ENCODE measurements at places on chromosomes 6 and 20. TPM values are rescaled to one million over a fixed set of nuclear protein-coding genes. Genes with fewer than 3 reads are reported as not detected.

- DNase-seq = no peak
Measured at GRCh38 chr6:100188754-100189153, 194.7 kb upstream of the MCHR2 start.

The PI3 gene
- total RNA-seq = not detected

The HCK gene
- total RNA-seq = 20.6 TPM

DNA sequence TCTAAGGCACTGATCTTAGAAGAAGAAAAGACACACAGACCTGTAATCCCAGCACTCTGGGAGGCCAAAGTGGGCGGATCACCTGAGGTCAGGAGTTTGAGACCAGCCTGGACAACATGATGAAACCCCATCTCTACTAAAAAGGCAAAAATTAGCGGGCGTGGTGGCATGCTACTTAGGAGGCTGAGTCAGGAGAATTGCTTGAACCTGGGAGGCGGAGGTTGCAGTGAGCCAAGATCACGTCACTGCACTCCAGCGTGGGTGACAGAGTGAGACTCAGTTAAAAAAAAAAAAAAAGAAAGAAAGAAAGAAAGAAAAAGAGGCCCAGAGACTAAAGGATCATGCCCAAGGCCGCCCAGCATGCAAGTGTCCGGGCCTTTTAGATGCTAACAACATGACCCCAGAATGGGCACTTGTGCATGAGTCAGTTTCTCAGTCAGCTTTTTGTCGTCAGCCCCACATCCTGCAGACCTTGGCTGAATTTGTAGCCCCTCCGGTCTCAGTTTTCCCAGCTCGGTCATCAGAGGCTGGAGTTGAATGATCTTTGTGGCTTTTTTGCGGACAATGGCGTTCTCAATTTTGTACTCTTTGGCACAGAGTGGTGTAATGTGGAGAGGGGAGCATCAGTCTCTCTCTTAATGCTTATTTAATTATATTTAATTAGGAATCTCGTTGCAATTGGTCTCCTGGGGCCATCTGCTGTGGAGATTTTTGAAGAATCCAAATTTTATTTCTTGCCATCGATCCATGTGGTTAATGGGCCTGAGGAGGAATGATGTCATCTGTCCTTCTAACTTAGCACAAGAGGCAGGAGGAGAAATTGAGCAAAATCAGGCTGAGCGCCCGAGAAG lies 30.6 kb upstream of the APCDD1L start:
- DNase-seq = no peak

GRCh38 chr6:44127186-44128019 lies at the start of the genes MRPL14 and TMEM63B:
Gene MRPL14 (minus strand): TSS chr6:44127452. CDS start chr6:44116611, 10,841 bp downstream.
Gene TMEM63B (plus strand): TSS chr6:44127554. CDS start chr6:44134585, 7,031 bp downstream.
- peak; percentile 93 for DNase-seq

DNA sequence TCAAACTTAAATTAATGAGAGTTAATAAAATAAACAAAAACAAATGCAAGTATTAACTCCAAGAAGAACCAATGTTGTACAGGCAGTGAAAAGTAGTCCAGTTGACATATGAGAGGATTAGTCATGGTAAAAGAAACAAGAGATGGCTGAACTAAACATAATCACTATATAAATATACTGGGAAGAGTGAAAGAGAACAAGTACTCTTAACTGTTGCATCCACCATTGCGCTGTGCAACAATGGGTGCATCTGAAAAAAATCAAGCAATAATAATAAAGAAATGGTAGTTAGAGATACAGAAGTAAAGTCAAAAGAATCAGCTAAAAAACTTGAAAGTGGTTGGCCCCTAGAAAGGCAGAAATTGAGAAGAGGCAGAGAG lies 16.6 kb downstream of the HLA-F start:
- no peak for DNase-seq

DNA sequence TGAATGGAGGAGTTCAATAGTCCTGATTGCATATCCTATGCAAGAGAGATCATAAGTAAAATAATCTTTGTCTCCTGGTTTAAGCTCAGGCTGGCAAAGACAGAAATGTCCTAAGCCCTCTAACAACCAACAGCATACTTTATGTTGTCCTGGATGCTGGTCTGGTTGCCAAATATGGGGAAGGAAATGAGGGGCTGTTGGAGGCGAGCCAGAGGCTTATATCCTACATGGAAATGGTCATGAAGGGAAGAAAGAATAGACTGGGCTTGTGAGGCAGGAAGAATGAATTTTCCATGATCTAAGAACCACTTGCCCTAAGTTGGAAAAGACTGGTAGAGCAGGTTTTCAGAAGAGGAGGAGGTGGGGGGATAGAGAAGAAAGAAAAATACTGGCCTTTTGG lies 237.1 kb downstream of the SMOC2 start:
- DNase-seq = no peak

DNA sequence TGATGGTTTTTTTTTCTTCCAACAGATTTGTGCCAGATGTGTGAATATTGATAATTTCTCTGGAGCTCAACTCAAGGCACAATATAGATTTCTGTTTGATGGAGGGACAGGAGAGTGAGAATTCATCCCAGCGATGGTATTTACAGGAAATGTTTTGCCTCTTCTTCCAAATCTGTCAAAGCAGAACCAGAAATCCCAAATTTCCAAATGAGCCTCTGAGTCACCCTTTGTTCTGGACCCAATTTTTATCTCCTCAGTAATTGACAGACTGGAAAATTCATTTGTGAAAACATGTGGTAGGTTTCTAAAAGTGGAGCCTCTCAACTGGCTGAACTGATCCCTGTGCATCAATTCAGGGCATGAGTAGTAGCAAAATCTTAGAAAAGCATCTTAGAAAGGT lies 223.2 kb upstream of the TSHZ2 start:
- DNase-seq = no peak

DNA sequence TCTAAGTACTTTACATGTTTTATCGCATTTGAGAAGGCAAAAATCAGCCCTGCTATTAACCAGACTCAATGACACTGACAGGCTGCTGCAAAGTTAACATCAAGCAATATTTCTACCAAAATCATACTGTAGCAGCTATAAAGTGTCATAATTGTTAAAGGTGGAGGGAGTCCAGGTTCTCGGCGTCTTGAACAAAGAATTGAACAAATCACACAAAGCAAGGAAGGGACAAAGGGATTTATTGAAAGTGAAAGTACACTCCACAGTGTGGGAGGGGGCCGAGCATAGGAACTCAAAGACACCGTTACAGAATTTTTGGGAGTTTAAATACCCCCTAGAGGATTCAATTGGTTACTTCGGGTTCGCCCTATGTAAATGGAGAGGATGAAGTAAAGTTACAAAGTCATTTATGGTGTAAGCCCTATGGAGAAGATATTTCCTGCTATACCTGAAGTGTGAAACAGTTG lies 12.9 kb upstream of the ZNF391 start:
- no peak for DNase-seq

DNA sequence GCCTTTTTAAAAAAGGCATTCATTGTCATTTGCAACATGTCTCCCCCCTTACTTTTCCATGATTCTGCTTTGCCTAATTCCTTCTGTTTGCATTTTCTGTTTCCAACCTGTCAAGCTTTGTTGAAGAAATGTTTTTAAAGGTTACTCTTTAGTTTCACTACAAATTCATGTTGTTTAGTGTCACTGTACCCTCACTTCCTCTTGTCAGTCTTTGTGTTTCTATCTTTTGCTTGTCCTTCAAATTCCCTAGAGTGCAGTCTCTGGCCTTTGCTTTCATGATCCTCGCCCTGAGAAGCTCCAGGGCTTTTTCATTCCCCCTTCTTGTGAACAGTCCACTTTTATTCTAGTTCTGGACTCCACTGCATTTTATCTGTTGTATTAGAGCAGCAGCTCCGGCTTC lies 90.6 kb downstream of the MAP3K4 start:
- no peak for DNase-seq

The HDGFL1 gene
- not detected for total RNA-seq

GRCh38 chr6:134772671-134773360 lies 177.1 kb downstream of the ALDH8A1 start:
- no peak for DNase-seq

GRCh38 chr20:51763965-51764602 lies 4.1 kb downstream of the ATP9A start:
- no peak for DNase-seq

- DNase-seq = peak; percentile 87
Measured at GRCh38 chr6:16238057-16238962, at the start of gene GMPR. Gene GMPR (plus strand): TSS chr6:16238587. CDS start chr6:16238694, 107 bp downstream.

The SRSF6 gene
- 40.9 TPM for total RNA-seq

The FOXQ1 gene
- not detected for total RNA-seq

DNA sequence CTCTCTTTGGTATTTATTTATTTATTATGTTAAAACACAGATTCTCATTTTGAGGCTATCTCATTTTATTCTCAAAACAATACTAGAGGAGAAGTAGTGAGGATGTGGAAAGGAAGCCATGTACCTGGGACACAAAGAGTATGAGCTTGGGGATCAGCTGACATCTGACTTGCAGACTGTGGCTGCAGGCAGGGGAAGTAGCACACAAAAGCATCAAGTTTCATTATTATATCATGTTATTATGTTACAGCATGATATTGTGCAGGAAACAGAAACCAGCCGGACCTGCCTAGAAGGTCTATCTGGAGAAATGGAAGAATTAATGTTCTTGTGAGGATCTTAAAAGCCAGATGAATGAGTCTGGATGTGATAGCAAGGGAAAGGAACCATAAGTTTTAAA lies 248.2 kb downstream of the KHDC1L start:
- DNase-seq = no peak

DNA sequence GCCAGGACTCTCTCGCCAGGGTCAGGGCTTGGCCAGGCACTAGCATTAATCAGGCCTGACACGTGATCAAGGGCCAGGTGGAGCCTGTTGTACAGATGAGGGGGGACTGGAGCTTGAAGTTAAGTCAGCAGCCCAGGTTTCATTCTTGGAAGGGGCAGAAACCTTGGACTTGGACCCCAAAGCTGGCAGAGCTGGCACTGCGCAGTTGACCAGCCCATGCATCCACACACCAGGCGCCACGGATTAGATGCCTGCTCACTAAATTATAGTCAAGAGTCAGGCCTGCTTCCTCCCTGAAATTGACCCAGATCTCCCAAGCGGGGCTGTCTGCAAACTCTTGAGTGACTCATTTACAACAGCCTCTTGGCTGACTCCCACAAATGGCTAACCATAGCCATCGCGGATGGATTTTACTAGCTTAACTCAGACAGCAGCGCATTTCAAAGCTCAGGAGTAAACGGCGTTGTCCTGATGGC lies 4.1 kb upstream of the TAF4 start:
- DNase-seq = no peak

The LY6G6F gene
- total RNA-seq = 3.2 TPM

DNA sequence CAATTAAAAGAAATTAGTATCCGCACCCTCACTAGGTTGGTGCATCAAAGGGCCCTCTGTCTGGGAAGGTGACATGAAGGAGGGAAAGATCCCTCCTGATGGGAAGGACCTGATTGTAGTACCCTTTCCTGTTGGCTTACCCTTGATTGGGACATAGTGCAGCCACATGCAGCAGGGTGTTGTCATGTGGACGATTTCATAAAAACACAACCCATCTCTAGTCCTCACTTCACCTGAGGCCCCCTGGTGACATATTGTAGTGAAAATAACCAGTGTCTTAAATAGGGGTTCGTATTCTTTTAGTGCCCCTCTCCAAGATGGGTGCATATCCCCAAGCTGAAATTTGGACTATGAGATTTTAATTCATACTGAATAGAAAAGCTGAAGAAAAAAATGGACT lies 97.3 kb downstream of the SLX4IP start:
- no peak for DNase-seq

GRCh38 chr6:109722564-109723254 lies 31.6 kb downstream of the FIG4 start:
- no peak for DNase-seq

GRCh38 chr20:64146301-64146935 lies 17.8 kb upstream of the MYT1 start:
- no peak for DNase-seq

DNA sequence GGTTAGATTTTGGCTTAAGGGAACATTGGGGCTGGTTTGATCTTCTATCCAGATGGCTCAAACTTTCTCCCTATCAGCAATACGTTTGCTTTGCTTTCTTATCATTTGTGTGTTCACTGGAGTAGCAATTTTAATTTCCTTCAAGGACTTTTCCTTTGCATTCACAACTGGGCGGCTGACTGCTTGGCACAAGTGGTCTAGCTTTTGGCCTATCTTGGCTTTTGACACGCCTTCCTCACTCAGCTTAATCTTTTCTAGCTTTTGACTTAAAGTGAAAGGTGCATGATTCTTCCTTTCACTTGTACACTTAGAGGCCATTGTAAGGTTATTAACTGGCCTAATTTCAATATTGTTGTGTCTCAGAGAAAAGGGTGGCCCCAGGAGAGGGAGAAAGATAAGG lies 254.9 kb downstream of the PLCB1 start:
- no peak for DNase-seq

The SLC26A8 gene
- total RNA-seq = 0.33 TPM

GRCh38 chr20:44125332-44126127 lies 61.5 kb downstream of the JPH2 start:
- DNase-seq = no peak

GRCh38 chr6:157760589-157761330 lies 62.3 kb upstream of the SNX9 start:
- no peak for DNase-seq
